ENCODE measurements at places on chromosomes 12 and 14.

- DNase-seq = no peak
These were observed 349 bp downstream of the CDC42BPB start for GRCh38 chr14:103057028-103057371.

DNA sequence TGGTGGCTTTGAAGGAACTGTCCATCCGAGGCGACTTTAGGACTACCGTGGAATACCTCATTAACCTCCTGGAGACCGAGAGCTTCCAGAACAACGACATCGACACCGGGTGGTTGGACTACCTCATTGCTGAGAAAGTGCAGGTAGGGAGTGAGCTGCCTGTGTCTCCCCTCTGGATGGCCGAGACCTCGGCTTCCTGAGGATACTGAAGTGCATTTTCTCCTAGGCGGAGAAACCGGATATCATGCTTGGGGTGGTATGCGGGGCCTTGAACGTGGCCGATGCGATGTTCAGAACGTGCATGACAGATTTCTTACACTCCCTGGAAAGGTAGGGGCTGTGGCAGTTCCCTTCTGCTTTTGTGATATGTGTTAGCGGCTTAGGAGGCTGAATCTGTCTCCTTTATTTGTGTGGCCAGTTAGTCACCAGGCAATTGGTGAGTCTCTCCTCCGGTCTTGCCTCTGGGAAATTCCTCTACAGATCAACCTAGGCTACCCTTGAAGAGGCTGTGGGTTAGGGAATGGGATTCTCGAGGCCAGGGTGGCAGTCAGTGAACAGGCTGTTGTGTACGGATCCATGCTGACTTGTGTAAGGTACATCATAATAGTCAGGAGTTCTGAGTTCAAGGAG lies 75.3 kb downstream of the ACACB start:
- DNase-seq = no peak

DNA sequence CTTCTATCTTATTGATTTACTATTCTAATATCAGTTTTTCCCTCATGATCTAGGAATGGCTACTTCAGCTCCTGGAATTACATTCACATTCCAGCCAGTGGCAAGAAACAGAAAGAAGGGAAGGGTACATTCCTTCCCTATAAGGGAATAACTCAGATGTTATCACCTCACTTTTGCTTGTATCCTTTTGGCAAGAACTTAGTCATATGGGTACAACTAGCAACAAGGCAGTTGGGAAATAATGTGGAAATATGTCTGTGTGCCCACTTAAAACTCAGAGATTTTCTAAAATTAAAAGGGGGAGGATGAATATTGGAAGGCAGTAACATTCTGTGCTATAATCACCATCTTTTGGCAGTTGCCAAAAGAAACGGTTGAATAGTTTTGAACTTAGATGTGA lies 85.6 kb downstream of the MSRB3 start:
- DNase-seq = peak; percentile 13

GRCh38 chr14:100165831-100166440 lies 6.5 kb upstream of the DEGS2 start:
- DNase-seq = no peak

- DNase-seq = no peak
These were observed 4.7 kb downstream of the FOS start for GRCh38 chr14:75283162-75283832.

DNA sequence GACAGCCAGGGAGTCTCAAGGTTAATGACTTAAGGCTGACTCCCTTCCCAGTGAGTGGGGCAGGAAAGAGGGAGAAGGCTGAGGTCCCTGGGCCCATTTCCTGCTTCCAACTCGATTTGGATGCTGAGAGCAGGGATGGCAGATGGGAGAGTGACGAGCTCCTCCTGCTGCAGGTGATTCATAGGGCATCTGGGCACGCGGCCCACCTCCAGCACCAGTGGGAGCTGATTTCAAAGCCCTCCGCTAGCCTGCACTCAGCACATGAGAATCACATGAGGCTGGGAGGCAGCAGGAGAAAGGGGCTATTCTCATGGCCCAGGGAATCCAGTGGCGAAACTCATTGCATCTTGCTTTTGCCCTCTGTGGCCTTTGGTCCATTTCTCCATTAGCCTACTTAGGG lies 90.8 kb downstream of the SSPN start:
- no peak for DNase-seq

DNA sequence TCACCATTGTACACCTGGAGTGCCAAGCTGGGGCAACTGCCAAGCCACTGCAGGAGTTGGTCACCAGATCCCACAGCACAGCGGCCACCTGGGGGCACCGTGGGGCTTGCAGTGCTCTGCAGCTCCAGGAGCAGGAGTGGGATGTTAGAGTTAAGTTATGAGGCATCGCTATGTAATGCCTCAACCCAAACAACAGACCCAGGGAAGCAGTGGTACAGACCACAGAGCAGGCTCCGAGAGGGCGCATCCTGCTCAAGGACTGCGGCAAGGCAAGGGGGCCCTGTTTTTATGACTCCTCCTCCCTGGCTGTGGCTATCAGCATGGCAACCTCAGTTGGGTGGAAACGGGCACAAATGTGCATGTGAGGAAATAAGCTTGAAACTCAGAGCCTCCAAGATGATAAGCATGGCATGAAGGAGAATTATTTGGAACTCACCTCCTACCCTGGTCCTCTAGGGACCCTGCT lies 63.1 kb downstream of the ARL6IP4 start:
- DNase-seq = peak; percentile 94

- no peak for DNase-seq
These were observed 55.5 kb upstream of the DAAM1 start for GRCh38 chr14:59132796-59133494.

DNA sequence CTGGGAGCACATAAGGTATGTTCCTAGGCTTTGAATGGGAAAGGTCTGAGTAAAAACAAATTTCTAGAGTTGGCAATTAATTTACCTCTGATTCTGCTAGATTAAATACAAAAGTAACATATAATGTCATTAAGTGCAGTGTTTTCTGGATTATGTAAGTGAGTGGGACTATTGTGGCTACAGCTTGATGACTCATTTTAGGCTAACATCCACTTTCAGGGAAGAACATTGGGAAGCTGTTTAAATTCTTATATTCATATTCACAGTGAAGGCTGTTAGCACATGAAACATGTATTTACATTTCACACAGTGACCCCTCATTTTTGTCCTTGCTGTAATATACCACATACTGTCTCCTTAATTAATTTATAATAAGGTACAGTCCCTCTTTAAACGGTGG lies 13.2 kb upstream of the BMAL2 start:
- DNase-seq = peak; percentile 61
